GM12864 (cell line): ENCODE measurements at places on chromosomes 16 and 17.
A peak's percentile ranks its signal among the peaks of the same experiment; 100 is the strongest.

GRCh38 chr16:84683691-84684591 is 15.9 kb upstream of the USP10 start:
- DNase-seq = no peak

GRCh38 chr17:74520016-74520434 is 11.2 kb downstream of the CD300LB start:
- no peak for DNase-seq

DNA sequence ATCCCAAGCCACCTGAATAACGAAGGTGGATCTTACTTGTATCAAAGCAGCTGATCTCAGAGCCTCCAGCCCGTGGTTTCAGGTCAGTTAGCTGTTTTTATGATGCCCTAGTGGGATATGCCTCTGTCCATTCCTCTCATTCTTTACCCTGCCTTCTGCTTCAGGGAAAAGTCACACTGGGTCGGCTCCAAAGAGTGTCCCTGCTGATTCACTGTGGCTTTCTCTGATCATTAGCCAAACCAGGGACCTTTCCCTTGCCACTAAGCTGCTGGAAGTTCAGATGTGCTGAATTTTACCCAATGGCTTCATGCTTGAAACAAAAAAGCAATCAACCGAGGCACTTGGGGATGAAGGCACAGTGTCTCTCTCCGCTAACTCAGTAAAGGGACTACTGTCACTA is 170.2 kb upstream of the SALL1 start:
- no peak for DNase-seq

- peak; percentile 75 for DNase-seq
Measured at GRCh38 chr17:28599311-28600184, 723 bp upstream of the SPAG5 start.

- no peak for DNase-seq
Measured at GRCh38 chr16:73482310-73482709, 434.4 kb upstream of the ZFHX3 start.

DNA sequence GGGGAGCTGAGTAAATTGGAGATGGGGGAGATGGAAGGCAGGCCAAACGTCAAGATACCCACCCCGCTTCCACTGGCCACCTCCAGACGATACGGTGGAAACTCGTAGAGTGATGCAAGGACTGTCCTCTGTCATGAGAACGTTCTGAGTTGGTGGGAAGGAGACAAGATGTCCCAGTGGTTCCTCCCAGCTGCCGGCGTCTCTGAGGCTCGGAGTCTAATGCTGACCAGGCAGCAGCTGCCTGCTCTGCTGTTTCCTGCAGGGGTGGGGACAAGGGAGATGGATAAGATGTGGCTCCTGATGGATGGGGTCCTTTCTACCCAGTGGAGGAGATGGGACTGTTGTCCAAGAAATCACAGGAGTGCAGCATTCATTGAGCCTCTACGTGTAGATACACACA is 28.2 kb upstream of the C1QL1 start:
- no peak for DNase-seq

- no peak for DNase-seq
Measured at GRCh38 chr16:49276646-49277385, 4.8 kb downstream of the CBLN1 start.

GRCh38 chr16:87836844-87837581 is 32.3 kb downstream of the SLC7A5 start:
- no peak for DNase-seq

DNA sequence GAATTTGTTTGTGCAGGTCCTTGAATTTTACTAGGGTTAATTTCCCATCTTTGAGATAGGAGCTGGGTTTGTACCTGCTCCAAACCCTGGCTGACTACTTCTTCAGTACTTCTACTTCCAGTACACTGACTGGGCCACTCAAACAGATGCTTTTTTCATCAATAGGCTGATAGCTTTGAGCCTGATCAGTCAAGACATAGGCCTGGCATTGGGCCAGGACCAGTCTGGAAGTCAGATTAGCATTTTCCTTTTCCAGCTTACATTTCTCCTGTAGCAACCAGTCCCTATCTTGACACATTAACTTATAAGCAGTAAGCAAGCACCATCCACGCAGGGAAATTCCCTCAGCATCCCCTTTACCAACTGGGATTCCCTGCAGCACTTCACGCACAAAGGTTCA is 7.5 kb upstream of the TMEM101 start:
- DNase-seq = no peak

- no peak for DNase-seq
Measured at GRCh38 chr17:17264430-17264829, 16.6 kb downstream of the COPS3 start.

DNA sequence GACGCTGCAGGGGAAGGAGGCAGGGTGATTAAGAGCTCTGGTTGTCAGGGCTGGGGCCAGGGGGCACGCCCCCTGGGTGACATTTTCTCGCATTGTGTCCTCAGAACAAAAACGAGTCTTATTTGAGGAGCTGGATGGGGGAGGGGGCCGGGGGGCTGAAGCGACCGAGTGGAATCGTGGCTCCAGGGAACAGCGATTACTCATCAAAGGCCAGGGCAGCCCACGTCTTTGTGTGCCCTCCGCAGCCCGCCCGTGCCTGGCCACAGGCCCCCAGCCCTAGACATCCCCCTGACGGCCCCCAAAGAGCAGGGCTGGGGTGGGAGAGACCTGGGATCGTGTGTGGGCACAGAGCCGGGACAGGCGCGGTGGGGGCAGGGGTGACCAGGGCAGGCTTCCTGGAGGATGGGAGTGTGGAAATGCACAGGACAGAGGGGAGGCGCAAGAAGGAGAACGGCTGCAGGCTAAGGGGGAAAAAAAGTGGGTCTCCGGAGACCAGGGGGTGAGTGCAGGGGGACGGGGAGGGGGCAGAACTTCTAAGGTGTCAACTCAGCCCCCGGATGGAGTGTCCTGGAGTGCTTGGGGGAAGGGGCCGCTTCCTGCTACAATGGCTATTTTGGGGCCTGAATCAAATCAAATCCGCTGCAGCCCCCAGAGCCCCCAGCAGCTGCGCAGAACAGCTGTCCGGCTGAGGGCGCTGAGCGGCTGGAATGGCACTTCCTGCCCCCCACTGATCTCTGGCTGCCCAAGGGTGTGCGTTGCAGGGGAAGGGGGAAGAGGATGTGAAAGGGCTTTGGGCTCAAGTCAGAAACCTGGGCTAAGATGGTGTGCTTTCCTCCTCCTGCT is 24.0 kb upstream of the PHB1 start:
- DNase-seq = no peak

- DNase-seq = no peak
Measured at GRCh38 chr17:34620458-34620857, 41.1 kb downstream of the TMEM132E start.
